ENCODE measurements at places on chromosomes 1 and 21.

GRCh38 chr1:36982709-36983108 is 51.6 kb downstream of the GRIK3 start:
- no peak for DNase-seq

- no peak for DNase-seq
These were observed 50.2 kb upstream of the LHX8 start for GRCh38 chr1:75083848-75084514.

DNA sequence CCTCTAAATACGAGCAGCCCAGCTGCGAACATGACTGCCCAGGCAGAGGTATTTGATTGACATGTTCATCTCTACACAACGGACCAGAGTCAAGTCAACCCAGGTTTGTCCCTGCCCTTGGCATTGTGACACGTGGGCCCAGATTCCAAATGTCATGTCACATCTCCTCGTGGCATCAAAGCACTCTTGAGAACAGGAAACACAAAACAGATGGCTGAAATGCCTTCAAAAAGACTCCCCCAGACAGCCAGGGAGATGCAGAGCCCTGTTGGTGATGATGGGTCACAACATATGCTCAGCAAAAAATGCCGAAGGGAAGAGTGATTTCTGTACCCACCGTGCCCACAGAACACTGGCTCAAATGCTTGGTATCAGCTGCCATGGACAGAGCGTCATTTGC is 337.8 kb upstream of the DAB1 start:
- DNase-seq = no peak

DNA sequence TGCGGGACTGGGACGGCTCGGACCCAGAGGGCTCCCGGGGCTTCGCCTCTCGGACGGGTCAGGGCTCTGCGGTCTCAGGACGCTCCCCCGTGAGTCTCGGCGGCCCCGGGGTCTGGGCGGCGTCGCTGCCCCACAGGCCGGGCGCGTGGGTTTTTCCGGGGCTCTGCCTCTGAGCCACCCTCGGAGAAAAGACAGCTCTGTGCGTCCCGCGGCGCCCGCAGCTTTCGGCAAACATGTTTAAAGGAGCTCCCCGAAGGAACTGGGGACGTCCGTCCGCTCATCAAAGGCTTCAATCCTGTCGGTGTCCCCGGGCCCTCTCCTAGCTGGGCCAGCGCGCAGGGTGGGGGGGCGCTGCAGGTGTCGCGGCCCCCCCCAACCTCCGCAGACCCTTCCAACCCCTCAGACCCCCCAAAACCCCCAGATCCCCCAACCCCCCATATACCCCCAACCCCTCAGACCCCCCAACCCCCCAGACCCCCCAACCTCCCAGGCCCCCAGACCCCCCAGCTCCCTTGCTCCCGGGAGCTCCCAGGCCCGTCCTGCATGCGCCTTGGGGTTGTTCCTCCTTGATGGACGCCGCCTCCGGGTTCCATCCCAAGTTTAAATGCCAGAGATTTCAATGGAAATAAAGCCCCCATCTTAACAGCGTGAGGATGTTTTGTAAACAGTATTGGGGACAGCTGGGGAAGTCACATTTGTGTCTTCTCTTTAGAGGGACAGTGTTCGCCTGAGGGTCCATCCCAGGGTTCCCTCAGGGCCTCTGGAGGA is 996 bp upstream of the C1orf159 start:
- DNase-seq = peak; percentile 47

- DNase-seq = no peak
These were observed 220.7 kb upstream of the VAMP3 start for GRCh38 chr1:7550261-7550865.

- peak; percentile 68 for DNase-seq
These were observed 450 bp downstream of the S100A10 start for GRCh38 chr1:151993084-151993733.

- DNase-seq = no peak
These were observed 397.5 kb upstream of the PLXNA2 start for GRCh38 chr1:208641579-208642280.

- no peak for DNase-seq
These were observed 634 bp downstream of the ACTRT2 start for GRCh38 chr1:3021801-3022401.

DNA sequence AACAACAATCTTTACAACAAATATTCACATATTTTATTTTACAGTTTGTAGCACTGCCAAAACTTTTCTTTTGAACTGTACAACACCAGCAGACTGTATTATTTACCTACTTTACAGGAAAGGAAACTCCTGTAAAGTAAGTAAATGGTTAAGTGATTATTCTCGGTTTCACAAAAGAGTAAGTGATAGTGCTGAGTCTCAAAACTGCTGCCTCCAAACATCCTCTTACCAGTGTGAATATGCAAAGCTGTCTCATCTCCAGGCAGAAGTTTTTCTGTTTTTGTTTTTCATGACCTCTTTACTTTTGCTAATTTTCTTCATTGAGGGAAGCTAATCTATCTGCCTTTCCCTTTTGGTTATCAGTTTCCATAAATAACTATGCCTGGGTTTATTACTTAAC is 286.7 kb downstream of the SRGAP2C start:
- no peak for DNase-seq

DNA sequence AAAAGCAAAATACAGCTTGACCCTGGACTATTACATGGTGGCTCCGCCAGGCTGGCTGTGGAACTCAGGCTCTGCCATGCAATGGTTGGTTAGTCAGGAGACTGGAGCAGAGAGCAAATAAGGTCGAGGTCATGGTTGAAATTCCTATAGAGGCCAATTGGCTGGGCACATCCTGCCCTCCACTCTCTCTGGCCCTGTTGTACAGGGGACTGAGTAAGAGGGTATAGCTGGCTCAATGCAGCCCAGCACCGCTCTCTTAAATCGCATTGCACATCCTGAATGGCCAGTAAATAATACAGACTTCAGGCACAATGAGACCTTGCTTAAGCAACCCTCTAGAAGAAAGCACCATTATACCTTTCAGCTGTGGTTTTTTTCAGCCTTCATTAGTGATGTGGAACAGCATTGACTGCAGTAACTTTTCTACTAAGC is 59.3 kb upstream of the PPP2R5A start:
- DNase-seq = no peak

DNA sequence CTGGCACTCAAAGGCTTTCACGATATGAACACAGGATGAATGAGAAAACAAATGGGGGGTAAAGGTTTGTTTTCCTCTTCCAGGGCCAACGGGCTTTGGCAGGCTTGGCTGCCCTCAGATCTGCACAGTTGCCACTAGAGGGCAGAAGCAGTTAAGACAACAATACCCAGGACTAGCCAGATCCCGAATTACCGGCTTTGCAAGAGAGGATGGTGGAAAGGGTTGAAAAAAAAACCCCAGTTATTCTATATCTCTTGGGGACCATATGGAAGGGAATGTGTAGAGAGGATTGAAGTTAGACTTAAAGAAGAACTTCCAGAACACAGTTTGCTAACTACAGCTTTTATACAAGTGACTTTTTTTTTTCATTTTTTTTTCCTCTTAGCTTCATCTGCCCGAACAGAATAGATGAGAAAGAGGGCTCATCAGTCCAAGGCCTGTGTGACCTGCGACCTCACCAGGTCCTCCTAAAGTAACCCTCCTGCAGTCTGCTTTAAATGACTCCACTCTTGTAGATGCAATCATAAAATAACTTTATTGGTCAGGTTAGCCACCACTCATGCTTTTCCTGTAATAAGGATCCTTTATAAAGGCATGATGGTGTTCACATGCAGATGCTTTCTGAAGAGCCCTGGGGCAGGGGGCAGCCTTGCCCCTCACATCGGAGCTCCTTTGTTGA is 10.7 kb downstream of the FMOD start:
- DNase-seq = peak; percentile 89

DNA sequence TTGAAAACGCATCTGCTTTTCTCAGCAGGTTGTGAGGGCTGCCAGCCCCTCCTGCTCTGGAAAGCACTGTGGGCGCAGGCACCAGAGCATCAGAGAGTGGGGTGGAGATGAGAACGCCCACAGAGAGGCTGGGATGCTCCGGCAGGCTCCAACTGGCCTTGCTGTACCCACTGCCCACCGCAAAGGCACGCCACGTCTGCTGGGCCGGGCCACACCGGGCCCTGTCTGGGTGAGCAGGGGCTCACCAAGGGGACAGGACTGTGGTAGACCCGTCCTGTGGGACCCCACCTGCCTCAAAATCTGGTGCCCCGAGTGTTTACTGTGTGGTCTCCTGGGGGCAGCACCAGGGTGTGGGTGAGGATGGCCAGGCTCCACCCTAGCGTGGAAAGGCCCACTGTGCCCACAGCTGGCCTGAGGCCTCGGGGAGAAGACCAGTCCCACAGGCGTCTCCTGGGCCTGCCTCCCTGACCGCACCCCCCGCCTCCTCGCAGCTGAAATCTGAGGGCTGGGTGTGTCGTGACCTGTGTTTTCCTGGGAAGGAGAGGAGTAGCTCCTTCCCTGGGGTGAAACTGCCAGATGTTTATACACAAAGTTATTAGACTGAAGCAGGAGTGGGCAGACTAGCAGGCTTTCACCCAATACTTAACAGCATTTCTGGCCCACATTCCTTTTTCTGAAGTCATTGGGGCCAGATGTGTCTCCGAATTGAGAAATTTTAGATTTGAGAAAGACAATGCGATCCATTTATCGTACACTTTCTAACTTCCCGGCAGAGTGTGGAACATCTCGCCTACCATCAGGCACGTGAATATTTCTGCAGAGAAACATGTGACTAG is 53.8 kb downstream of the STUM start:
- DNase-seq = no peak

DNA sequence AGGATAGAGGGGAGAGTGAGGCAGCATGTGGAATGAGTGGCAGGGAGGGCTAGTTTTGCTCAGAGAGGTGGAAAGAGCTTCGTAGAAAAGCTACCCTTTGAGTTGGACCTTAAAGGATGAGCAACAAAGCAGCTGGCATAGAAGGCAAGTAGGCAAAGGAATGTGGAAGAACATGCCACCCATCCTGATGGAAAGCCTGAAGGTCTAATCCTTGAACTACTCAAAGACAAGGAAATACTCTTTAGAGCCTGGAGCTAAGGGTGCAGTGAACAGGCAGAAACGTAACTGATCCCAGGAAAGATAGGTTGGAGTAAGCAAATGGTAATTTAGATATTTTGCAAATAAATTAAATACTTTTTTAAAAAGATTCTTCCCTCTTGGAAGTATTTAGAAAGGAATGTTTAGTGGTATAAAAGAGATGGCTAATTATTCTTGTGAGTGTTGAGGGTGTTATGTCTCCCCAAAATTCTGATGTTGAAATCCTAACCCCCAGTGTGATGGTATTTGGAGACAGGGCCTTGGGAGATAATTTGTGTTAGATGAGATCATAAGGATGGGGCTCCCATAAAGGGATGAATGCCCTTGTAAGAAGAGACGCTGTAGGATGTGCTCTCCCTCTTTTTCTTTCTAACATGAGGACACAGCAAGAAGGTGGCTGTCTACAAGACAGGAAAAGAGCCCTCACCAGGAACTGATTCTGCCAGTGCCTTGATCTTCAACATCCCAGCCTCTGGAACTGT is 308.1 kb upstream of the RUNX1 start:
- DNase-seq = no peak

DNA sequence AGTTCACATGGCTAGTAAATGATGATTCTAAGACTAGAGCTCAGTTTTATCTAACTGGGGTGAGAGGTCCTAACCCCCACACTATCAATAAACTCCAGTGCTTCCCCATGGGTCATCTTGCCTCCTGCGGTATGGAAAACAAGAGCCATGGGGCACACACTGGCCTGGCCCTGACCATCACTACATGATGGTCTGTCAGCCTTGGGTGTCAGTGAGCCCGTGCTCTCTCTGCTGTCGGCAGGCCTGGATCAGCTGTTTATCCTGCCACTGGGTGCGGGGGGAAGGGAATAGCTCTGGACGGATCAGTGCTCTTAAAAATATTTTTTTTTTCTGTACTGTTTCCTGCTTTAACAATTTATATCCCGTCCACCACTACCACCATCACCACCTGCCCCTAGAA is 255.0 kb upstream of the ADGRL2 start:
- no peak for DNase-seq

- peak; percentile 74 for DNase-seq
These were observed 59.2 kb downstream of the CLSTN1 start for GRCh38 chr1:9764550-9764949.

- no peak for DNase-seq
These were observed 115.7 kb upstream of the CACYBP start for GRCh38 chr1:174884038-174884437.

- peak; percentile 80 for DNase-seq
These were observed 7.1 kb downstream of the NBL1 start for GRCh38 chr1:19651141-19651737.

DNA sequence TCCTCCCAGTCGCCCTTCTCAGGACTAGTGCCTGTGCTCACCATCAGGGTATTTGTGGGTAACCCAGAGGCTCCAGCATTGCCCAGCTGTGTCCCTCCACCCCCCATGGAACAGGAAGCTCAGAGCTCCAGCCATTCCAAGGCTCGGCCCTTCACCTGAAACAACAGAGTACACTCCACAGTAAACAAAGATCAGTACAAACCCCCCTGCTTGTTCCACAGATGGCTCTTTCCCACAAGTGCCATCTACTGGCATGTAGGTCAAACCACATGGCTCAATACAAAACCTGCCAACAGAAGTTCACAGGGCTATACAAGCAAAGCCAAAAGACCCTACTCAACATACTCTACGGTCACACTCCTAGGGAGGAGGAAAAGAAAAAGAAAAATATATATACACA is 258.7 kb downstream of the AGBL4 start:
- no peak for DNase-seq

GRCh38 chr1:116808848-116809508 is 54.7 kb downstream of the CD2 start:
- DNase-seq = no peak

DNA sequence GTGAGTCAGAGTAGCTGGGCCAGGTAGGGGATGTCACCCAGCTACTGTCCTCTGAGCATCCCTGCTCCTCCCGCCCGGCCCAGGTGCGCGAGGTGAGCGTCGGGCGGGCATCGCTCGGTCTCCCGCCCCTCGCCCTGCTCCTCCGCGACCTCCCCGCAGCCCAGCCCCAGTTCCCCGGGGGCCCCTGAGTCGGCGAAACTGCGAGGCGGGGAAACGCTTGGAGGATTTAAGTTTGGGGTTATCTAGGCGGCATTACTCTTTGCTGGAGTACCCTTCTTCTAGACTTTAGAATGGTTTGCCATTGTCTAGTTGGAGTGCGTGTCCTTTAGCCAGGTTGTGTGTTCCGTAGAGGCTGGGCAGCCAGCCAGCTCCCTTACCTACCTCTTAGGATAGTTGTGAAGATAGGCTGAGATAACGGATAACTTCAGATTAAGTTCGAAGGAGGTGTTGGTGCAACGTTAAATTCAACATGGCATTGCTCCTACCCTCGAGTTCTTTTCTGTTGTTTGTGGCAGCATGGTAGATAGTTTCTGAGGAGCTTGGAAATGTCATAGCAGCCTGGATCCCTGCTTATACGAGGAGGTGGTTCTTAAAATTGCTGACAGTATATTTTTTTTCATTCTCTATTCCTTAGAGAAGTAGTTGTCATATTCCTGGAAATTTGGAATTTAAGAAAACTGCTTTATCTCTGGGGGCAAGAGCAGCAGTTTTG is 697 bp downstream of the AGO3 start:
- DNase-seq = peak; percentile 43

GRCh38 chr1:207414606-207415108 is 39.5 kb upstream of the CR2 start:
- peak; percentile 65 for DNase-seq

GRCh38 chr1:24049733-24050132 is 62.2 kb downstream of the MYOM3 start:
- DNase-seq = no peak

- DNase-seq = no peak
These were observed 74.3 kb upstream of the RAB4A start for GRCh38 chr1:229196404-229197264.

All from hematopoietic multipotent progenitor cell treated with erythropoietin and hydrocortisone succinate and interleukin-3 and kit ligand, for 4 days (in vitro differentiated cells).